Stimulated activated CD4-positive, alpha-beta T cell treated with anti-CD3 and anti-CD28 coated beads, Interleukin-1b, Interleukin-23, amount 100 ng/mL, for 4 hours (primary cell): ENCODE measurements at places on chromosomes 12 and 14.

- no peak for DNase-seq
Measured at GRCh38 chr12:7859552-7859951, 13.2 kb downstream of the SLC2A14 start.

- DNase-seq: no peak
Measured at GRCh38 chr14:98470663-98471062, 801.3 kb downstream of the BCL11B start.

DNA sequence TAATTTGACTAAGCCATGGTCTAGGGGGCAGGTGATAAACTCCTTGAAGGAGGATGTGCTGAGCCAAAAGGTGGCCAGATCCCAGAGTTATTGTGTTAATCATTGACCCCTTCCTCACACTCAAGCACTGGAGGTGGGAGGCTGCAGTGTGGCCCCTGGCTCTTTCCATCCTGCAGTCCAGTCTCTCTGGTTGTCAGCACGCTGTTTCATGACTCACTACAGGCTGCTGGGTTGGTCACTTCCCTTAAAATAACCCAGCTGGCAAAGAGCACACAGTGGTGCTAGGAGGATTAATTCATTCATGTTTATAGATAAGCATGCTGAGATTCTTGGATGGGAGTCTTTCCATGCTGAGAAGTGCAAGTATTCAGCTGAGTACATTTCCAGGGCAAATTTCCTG lies 228.9 kb downstream of the ANO2 start:
- no peak for DNase-seq

GRCh38 chr14:102568115-102568614 lies 24.3 kb upstream of the RCOR1 start:
- peak; percentile 43 for DNase-seq

DNA sequence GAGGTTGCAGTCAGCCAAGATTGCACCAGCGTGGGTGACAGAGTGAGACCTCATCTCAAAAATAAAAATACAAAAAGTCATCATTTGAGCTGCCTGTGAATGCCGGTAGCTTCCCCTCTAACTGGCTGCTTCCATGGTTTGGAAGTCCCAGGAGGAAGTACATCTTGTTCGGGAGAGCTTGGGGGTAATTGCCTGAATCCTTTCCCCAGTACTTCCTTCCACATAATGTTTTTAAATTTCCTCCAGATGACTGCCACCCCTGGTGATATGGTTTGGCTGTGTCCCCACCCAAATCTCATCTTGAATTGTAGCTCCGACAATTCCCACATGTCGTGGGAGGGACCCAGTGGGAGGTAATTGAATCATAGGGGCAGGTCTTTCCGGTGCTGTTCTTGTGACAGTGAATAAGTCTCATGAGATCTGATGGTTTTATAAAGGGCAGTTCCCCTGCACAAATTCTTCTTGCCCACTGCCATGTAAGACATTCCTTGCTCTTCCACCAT lies 87.2 kb downstream of the SPRING1 start:
- no peak for DNase-seq

- no peak for DNase-seq
Measured at GRCh38 chr14:104427131-104427851, 152.3 kb upstream of the C14orf180 start.

DNA sequence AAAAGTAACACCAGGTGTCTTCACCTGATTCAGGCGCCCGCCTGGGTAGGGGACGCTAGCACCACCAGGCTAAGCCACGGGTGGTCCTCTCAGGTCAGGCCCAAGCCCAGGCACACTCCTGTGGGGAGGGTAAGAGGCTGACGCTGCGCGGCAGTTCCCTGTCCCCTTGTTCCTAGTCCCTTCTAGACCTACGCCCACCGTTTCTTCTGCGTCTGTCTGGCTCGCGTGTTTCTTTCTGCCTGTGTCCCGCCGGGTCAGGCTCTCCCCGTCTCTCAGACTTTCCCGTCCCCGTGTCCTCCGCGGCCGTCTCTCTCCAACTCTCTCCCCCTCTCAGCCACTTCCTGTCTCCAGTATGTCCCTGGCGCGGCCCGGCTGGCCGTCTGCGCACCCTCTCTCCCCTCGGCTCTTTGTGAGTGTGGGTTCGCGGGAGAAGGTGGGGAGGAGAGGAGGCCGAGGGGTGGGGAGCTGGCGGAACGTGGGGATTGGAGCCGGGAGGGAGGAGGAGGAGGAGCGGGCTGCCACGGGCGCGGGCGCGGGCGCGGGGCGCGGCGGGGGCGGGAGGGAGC lies 3.1 kb upstream of the TNS2 start:
- peak; percentile 28 for DNase-seq

- no peak for DNase-seq
Measured at GRCh38 chr14:47785058-47785457, 109.7 kb upstream of the MDGA2 start.

DNA sequence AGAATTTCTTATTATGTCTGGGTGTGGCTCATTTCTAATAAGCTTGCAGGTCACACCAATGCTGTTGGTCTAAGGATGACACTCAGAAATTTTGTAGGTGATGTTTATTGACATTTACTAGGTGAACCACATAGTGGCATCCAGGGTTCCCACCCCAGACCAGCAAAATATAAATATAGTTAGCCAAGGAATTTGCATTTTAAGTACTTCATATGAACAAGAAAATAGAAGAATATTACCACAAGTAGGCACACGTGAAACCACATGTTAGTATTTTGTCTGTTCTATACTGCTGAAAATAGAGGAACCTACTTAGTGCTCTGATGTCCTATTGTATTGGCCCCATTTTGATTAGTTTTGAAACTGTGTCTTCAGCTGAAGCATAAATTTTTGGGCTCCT lies 71.1 kb downstream of the USP15 start:
- no peak for DNase-seq

DNA sequence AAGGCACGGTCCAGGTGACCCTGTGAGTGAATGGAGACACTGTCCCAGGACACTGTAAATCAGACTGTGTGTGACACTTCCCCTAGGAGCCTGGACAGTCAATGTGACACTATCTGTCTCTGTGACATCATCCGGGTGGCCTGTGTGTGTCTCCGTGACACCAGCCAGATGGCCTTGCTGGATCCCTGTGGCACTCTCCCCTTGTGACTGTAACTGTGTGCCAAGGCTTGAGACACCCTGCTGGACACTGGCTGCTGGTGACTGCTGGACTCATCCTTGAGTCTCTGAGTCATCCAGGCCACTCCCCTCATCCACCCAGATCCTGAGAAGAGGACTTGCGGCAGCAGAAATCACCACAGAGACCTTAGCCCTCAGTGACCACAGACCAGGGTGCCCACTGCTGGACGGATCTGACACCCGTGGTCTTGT lies 51.6 kb downstream of the MVK start:
- DNase-seq: no peak

- DNase-seq: no peak
Measured at GRCh38 chr12:90084018-90084417, 375.4 kb upstream of the ATP2B1 start.

GRCh38 chr14:103334644-103335622 lies 896 bp downstream of the EIF5 start:
- DNase-seq: peak; percentile 84

DNA sequence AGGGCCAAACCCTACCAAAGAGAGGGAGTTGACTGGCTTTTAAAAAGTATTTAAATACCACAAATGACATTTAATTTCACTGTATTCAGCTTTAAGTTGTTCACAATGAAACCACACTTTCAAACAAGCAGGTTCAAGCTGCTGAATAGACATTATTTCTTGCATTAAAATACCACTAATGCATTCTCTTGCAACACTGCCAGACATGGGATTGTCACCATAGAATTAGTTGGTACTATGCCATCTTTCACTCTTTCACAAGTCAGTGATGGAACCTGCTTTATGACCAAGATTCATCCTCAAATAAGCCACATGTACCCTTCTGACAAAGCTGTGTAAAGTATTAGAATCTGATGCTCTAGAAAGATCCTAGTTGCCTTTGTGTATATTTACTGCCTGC lies 239.4 kb downstream of the PAWR start:
- DNase-seq: no peak

GRCh38 chr12:101707131-101707782 lies 9.8 kb downstream of the CHPT1 start:
- DNase-seq: no peak

DNA sequence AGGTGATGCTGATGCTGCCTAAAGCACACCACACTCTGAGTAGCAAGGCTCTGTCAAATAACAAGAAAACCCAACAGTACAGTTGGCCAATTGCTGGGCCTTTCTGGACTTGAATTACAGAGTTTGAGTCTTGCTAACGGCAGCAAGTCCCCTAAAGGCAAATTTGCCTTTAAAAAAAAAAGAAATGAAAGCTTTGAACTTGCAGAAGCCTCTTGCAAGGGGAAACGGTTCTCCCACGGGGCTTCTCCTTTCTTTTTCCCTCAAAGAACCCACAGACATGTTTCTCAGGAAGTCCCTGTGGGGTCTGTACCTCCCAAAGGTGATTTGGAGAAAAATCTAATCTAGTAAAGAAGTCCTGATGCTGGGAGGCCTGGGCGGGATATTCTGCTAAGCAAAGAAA lies 191.3 kb upstream of the MYL2 start:
- DNase-seq: no peak

- DNase-seq: no peak
Measured at GRCh38 chr12:10392394-10392930, 2.6 kb upstream of the KLRK1 start.

- no peak for DNase-seq
Measured at GRCh38 chr14:96056509-96057422, 17.6 kb downstream of the C14orf132 start.

GRCh38 chr14:51774209-51774608 lies 86.2 kb upstream of the GNG2 start:
- no peak for DNase-seq

GRCh38 chr14:51525739-51526138 lies 126.0 kb upstream of the FRMD6 start:
- DNase-seq: no peak

- DNase-seq: no peak
Measured at GRCh38 chr12:116076399-116076798, 201.1 kb downstream of the MED13L start.

DNA sequence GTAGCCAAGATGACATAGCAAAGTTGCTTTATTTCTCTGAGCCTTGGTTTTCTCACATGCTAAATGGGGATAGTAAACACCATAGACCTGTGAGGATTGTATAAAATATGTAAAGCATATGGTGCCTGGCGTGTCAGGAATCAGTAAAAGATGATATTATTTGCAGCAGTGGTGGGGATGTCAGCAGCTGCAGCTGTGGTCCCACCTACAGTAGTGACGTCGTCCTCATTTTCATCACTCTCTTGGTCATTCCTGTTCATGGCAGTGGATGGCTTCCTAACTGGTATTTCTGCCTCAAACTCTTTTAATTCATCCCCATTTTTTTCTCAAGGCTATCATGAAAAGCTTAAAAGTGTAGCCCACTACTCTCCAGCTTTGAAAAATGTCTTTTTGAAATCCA lies 12.1 kb downstream of the BMAL2 start:
- DNase-seq: no peak

DNA sequence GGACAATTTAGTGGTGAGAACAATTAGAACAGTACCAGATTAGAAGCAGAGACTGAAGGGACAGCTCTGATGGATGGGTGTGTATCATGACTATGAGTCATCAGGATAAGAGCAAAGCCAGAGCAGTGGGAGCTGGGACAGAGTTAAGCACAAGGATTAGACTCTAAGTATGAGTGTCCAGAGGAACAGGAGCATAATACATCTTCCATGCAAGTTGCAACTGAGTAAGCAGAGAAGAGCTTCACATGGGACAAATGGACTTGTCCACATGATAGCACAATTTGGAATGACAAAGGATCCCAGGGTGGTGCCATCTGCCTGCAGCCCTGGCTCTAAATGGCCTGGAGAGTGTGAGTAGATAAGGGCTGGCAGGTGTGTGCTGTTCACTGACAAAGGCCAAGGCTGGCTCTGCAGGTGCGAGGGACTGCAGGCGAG lies 226.4 kb upstream of the CAND1 start:
- no peak for DNase-seq

DNA sequence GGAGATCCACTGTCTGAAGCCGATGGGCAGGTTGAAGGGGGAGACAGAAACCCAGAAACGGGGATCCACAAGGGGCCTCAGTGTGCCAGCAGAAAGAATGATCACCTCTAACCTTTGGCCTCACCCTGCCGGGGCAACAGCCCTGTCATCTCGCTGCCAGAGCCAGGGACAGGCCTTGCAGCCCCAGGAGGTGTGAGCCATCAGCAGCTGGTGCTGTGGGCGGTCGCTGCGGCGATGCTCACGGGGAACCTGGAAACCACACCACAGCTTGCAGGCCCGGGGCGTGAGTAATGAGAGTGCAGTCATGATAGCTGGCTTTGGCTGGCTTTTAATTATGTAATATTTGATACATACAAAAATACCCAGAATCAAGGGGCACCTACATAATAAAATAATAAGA lies 4.7 kb upstream of the TTC7B start:
- peak; percentile 54 for DNase-seq

- no peak for DNase-seq
Measured at GRCh38 chr12:57190037-57190436, 26.6 kb upstream of the NXPH4 start.

DNA sequence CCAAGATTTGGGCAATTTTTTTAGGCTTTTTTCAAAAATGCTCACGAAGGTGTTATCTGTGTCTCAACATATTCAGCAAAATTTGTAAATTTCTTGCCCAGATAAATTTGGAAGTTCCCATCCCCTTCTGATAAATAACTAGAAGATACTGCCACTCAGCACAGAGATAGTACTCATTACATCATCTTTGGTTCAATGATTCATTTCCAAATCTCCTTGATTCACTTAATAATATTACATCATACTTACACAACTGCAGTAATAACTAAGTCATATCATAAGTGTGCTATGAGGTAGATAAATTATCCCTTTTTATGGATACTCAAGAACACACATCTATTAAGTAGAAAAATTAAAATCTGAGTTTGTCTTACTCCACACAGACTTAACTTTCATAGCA lies 89.4 kb downstream of the RPAP3 start:
- DNase-seq: no peak

DNA sequence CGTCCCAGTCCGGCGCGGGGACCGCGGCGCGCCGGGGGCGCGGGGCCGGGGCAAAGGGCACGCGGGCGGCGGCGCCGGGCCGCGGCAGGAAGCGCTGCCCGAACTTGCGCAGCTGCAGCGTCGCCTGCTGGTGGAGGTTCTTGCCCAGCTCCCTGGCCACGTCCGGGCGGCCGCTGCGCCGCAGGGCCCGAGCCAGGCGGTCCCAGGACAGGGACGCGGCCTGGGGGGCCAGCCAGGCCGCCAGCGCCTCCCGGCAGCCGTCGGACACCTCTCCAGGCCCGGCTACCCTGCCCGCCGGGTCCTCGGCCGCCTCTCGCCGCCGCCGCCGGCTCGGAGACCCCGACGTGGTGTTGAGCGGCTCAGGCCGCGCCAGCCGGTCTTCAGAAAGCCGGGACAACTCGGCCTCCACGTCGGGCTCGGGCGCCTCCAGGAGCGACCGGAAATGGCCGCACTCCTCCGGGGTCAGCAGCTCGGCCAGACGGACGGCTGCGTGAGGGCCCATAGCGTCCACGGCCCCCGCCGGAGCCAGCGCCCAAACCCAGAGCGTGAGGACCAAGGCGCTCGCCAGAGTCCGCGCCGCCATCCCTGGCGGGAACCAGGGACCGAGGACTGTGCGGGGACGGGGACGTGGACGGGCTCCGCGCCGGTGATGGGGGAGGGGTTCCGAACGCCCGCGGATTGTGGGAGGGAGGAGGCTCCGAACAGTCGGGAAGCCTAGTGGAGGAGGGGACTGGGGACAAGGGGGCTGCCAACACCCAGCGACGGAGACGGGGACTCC lies 34.0 kb downstream of the FIGNL2 start:
- DNase-seq: peak; percentile 64

- no peak for DNase-seq
Measured at GRCh38 chr12:79426121-79426520, 264.6 kb downstream of the PAWR start.

- peak; percentile 41 for DNase-seq
Measured at GRCh38 chr14:20690848-20691640, 2.5 kb downstream of the ANG start.

GRCh38 chr12:96425951-96426350 lies 25.7 kb upstream of the CDK17 start:
- DNase-seq: no peak
